Activated T-cell treated with anti-CD3 and anti-CD28 coated beads, Interleukin-2, amount 50 U/mL, for 72 hours (primary cell): ENCODE measurements at places on chromosomes 3 and 15. TPM values are rescaled to one million over a fixed set of nuclear protein-coding genes. Genes with fewer than 3 reads are reported as not detected.
A peak's percentile ranks its signal among the peaks of the same experiment; 100 is the strongest.

- DNase-seq = no peak
These were observed 26.3 kb upstream of the TFRC start for GRCh38 chr3:196108075-196108743.

ITIH1 gene
- total RNA-seq = not detected

CLRN1 gene
- total RNA-seq = not detected

LRRK1 gene
- total RNA-seq = 0.74 TPM

GRCh38 chr3:183815951-183816475 lies 9.4 kb downstream of the MAP6D1 start:
- DNase-seq = no peak

DNA sequence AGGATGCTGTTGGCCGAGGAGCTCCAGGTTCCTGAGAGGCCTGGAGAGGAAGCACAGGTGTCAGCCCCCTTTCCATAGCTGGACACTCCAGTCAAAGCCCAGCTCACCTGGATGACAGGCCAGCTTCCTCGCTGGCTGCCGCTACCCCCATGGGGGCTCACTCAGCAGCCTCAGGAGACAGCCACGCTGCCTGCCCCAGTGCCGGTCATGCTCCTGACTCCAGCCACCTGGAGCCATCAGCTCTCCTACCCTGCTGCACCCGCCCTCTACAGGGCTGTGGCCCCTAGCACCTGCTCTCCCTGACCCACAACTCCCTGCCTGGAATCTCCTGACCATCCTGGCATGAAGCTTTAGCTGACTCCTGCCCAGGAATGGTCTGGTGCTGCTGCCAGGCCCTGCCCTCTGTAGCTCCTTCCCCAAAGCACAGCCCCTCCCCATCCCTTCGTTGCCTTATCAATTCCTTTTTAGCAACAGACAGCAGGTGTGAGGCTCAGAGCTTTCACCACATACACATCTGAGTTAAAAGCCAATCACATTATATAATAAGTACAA lies 94.2 kb downstream of the NUP210 start:
- DNase-seq = no peak

SCN5A gene
- total RNA-seq = 0.05 TPM

DNA sequence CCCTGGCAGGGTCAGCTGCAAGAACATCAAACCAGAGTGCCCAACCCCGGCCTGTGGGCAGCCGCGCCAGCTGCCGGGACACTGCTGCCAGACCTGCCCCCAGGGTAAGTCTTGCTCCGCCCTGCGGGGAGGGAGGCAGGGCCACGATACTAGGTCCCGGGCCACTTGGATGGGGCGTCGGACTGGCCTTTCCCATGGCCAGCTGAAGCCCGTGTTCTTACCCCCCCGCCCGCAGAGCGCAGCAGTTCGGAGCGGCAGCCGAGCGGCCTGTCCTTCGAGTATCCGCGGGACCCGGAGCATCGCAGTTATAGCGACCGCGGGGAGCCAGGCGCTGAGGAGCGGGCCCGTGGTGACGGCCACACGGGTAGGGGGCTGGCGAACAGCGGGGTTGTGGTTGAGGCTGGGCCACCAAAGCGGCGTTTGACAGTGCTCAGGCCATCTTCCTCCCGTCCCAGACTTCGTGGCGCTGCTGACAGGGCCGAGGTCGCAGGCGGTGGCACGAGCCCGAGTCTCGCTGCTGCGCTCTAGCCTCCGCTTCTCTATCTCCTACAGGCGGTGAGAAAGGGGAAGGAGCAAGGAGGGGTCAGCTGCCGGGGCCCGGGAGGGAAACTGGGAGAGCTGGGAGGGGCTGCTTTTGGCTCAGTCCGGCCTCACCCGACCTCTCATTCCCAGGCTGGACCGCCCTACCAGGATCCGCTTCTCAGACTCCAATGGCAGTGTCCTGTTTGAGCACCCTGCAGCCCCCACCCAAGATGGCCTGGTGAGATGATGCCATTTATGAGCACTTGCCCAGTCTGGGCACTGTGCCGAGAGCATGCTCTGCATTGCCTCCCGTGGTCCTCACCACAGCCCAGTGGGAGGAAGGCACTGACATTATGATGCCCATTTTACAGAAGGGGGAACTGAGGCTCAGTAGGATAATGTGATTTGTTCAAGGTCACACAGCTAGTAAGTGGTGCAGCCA lies 1.7 kb downstream of the CHRD start:
- DNase-seq = peak; percentile 16

- DNase-seq = no peak
These were observed 5.4 kb downstream of the UBE2E1 start for GRCh38 chr3:23811185-23811527.

- no peak for DNase-seq
These were observed 150.5 kb upstream of the ST8SIA2 start for GRCh38 chr15:92243227-92243626.

DNA sequence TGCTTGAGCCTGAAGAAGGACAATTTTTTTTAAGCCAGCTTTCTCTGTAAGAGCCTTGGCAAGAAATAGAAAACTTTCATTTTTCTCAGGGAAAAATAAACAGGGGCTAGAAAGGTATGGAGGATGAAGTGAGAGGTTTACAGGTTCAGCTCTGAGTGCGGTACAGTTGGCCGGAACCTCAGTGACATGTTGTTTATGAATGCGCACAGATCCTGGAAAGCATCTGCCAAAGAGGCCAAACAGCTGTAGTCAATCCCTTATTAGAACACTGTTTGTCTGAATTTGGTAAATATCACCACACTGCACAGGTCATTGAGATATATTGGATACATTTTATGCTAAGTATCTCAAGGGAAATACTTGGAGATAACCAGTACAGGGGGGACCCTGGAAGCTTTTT lies 561.8 kb upstream of the MDFIC2 start:
- no peak for DNase-seq

DNA sequence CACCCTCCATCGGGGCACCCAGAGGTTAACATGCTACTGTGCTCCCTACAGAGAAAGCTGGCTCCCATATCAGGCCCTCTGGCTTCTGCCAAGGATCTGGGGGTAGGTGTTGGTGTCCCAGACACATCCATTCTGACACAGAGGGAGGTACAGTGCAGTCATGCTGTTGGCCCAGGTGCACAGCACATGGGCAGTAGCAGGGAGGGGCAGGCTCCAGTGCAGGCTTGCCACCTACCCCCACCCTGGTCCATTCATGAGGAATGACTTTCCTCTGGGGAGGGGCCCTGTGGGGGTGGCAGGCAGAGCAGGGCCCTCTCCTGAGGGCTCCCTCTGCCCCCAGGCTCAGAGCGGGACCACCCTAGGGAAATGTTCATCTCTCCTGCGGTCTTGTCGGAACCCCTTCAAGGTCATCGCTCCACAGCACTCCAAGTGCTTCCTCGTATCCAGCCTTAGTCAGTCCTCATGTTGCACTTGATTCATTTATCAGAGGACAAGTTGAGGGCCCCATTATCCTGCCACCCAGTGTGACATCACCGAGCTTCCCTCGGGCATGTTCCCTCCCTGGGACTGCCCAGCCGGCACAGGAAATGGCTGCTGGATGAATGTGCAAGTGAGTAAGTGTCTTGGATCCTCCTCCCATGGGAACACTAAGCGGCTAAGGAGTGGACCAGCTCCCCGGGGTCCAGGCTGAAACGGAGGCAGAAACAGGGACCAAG lies 10.0 kb downstream of the DUSP7 start:
- no peak for DNase-seq

STRIT1 gene
- not detected for total RNA-seq

IQCF5 gene
- total RNA-seq = not detected

ADGRG7 gene
- total RNA-seq = not detected
